ENCODE measurements at places on chromosomes 1 and 21.

DNA sequence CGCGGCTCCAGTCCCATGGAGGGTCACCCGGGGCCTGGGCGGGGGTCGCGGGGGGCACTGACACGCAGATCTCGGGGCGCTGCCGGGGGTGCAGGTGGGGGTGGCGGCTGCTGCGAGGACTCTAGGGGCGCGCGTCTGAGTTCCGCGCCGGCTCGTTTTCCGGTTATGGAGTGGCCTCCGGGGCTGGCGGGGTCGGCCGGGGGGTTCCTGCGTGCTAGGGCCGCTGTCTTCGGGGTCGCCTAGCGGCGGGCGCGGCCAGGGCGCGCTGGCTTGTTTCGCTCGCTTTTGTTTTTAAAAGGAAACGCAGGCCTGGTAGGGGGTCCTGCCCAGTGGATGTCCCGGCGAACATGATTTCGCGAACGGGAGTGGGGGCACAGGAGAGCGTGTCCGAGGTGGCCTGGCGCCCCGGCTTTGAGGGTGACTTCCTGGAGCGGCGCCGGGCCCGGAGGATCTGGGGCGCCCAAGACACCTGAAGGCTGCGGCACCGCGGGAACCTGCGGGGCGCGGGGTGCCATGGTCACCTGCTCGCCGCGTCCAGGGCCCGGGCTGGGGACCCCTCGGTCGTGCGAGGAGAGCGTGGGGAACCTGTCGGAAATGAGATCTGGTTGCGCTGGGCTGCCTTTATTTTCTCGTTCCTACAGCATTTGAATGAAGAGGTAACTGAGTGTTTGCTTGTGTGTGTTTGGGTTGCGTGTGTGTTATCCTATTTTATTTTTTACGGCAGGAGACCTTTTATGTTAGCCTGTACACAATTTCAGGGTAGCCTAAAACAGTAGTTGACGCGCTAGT, 618 bp downstream of the ETS2 start:
- peak; percentile 19 for DNase-seq

GRCh38 chr21:16075649-16076282, 346.0 kb downstream of the USP25 start:
- no peak for DNase-seq

- no peak for DNase-seq
Measured at GRCh38 chr1:182095946-182096345, 34.4 kb upstream of the ZNF648 start.

- no peak for DNase-seq
Measured at GRCh38 chr1:180204231-180204630, 25.8 kb upstream of the LHX4 start.

GRCh38 chr1:166738873-166739272, 100.4 kb upstream of the POGK start:
- DNase-seq: no peak
